GM12878 (cell line): ENCODE measurements at places on chromosomes 13 and 19. TPM values are rescaled to one million over a fixed set of nuclear protein-coding genes. Genes with fewer than 3 reads are reported as not detected.

DNA sequence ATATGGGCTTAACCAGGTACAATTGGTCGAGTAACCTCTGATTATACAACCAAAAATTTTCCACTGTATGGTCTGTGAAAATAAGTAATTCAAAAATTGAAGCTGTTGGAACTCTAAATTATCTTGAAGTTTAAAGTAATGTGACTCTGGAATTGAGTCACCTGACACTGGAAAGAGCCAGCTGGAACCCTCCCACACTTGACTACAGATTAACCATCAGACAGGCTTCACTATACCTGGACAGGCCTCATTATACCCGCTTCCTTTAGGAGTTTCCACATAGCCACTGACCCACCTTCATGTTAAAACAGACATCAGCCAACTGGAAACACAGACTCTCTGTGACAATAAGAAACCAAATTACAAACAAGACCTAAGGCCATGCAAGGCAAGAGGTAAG is 1.3 kb downstream of the ZNF433 start:
- DNase-seq, result no peak

DNA sequence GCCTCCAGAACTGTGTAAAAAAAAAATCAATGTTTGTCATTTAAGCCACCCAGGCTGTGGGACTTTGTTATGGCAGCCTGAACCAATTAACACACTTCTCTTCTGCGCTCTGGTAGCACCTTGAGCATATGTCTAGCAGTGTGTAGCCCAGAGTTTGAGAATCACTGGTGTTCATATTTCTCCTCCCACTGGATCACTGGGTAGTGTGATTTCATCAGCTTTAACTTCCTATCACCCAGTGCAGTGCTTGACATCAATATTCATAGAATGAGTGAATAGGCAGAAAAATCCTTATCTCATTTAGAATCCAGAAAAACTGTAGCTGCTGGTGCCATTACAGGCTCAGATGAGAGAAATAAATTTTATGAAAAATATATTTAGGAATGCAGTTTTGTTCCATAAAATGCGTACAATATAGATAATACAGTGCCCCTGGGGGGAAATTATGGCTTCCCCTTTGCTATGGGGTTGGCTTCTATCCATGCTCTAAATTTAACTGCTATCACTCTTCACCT is 30.7 kb upstream of the WASF3 start:
- no peak for DNase-seq

SLITRK5 gene
- total RNA-seq, result not detected in 2 replicates

DIRAS1 gene
- 0.18 and 0.48 TPM in 2 replicates for total RNA-seq

- DNase-seq, result no peak
Observed at GRCh38 chr19:18185538-18185937, 7.5 kb upstream of the MPV17L2 start.

GRCh38 chr19:15419413-15420025 is 731 bp upstream of the AKAP8L start:
- no peak for DNase-seq

DNA sequence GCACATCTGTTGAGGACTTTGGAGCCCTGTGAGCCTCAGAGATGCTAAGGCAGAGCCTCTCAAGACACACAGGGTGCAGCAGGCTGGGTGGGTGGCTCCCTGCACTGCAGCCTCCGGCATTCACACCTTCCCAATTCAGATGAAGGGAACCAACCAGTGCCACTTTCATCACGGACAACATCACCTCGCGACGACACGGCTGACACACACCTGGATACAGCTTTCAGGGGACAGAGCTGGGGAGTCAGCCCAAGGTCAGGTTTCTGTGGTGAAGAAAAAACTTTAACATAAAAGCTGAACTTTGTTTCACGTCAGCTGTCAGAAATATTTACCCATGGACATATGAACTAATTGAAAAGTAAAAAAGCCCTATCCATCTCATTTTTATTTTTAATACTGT is 24.9 kb upstream of the ARHGEF7 start:
- no peak for DNase-seq

SBNO2 gene
- 38.5 and 44.6 TPM in 2 replicates for total RNA-seq

PBX4 gene
- total RNA-seq, result 7.7 and 9.6 TPM in 2 replicates

- DNase-seq, result no peak
Observed at GRCh38 chr19:581399-582111, 8.1 kb upstream of the HCN2 start.

LILRB5 gene
- total RNA-seq, result 0.05 and 0.13 TPM in 2 replicates

DNA sequence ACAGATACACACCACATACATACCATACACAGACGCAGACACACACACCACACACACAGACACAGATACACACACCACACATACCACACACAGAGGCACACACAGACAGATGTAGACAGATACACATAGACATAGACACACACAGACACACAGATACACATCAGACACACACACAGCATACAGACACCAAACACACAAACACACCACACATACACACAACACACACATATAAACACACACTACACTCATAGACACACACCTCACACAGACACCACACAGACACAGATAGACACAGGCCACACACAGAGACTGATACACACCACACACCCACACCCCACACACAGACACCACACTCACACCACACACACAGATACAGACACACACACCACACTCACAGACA is 24.9 kb upstream of the SLC7A10 start:
- no peak for DNase-seq

- no peak for DNase-seq
Observed at GRCh38 chr19:14536926-14537692, 7.7 kb downstream of the TECR start.
